ENCODE measurements at places on chromosomes 7 and 10.

- no peak for DNase-seq
Observed at GRCh38 chr10:82865366-82865765, 990.4 kb downstream of the NRG3 start.

GRCh38 chr7:141221007-141221612, 147.2 kb downstream of the TMEM178B start:
- no peak for DNase-seq

GRCh38 chr10:24382979-24383663, 174.2 kb downstream of the KIAA1217 start:
- no peak for DNase-seq

DNA sequence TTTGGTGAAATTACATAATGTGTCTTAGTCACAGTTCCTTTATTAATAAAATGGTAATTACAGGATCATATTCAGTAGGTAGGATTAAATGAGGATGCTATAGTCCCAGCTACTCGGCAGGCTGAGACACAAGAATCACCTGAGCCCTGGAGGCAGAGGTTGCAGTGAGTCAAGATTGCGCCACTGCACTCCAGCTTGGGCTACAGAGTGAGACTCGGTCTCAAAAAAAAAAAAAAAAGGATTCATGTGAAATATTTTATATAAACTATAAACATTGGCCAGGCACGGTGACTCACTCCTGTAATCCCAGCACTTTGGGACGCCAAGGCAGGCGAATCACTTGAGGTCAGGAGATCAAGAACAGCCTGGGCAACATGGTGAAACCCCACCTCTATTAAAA, 197.9 kb downstream of the IMMP2L start:
- no peak for DNase-seq
